ENCODE measurements at places on chromosomes 5 and 9.

- DNase-seq: no peak
These were observed 114.6 kb downstream of the GABRB2 start for GRCh38 chr5:161431963-161432362.

- DNase-seq: no peak
These were observed 319.2 kb upstream of the MPDZ start for GRCh38 chr9:13598738-13599137.

DNA sequence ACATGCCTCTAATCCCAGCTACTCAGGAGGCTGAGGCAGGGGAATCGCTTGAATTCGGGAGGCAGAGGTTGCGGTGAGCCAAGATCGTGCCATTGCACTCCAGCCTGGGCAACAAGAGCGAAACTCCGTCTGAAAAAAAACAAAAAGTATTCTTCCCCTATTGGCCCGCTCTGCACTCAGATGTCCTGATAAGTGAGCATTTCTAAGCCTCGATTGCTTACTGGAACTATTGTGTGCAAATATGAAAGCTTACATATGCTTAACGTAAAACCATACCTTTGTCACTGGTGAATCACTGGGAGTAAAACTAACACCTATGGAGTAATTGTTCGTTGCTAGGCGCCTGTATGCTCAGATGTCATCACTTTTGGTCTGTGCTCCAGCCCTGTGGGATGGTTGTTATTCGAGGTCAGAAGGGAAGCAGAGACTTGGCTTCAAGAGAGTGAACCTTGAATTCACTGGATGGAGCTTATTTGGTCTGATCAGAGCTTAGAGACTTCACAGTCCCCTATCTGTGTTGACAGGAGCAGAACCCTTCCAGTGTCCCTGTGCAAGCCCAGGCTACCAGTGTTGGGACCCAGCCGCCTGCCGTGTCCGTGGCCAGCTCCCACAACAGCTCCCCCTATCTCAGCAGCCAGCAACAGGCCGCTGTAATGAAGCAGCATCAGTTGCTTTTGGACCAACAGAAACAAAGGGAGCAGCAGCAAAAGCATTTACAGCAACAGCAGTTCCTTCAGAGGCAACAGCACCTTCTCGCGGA is 25.3 kb upstream of the LTC4S start:
- DNase-seq: no peak

DNA sequence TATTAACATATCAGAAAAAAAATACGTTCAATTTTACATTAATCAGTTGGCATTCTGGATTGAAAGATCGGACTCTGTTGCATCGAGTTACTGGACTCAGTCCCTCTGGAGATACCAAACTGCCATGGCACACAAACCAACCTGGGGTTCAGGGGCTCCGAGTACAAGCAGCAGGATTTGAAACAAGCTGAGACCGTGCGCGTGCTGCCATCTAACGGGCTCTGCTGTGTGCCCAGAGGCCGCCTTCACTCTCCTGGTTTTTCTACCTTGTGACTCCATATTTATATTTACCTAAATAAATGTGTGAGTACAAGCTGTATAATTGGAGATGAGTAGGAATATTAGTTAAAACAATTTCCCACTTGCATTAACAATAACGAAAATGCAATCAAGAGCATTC is 48.2 kb downstream of the ANXA1 start:
- no peak for DNase-seq

GRCh38 chr5:152116934-152117333 is 192.3 kb upstream of the GLRA1 start:
- no peak for DNase-seq

DNA sequence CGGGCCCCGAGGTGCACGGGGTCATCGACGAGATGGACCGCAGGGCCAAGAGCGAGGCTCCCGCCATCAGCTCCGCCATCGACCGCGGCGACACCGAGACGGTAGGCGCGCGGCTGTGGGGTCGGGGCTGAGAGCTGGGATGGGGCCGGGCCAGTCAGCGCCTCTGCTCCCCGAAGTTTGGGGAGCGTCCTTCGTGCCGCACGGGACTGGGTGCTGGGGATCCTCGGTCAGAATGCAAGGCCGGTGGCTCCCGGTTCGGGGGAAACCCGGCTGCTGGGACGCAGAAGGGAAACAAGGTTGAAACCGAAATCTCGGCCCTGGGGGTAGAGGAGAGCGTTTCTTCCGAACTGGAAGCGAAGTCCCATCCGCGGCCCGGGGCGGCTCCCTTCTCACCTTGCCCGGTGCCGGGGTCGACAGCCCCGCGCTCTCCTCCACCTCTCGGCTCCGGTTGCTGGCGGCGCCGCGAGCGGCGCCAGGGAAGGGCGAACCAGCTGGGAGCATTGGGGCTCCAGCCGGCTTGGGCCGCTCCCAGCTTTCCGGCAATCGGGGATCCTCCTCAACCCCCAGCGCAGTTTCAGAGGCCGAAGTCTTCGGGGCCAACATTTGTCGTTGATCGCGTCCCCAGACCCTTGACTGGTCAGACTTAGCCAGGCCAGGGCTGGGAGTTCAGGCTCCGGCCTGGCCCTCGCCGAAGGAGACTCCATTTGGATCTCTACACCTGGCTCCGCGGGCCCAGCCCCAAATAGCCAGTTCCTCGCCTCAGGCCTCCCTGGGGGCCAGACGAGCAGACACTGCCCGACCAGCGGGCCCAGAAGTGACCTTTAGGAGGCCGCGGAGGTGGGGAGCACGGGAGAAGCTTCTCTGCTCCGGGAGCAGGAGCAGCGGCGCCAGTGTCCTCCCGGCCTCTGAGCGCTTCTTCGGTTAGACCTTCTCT is 1.1 kb downstream of the LHX2 start:
- no peak for DNase-seq

DNA sequence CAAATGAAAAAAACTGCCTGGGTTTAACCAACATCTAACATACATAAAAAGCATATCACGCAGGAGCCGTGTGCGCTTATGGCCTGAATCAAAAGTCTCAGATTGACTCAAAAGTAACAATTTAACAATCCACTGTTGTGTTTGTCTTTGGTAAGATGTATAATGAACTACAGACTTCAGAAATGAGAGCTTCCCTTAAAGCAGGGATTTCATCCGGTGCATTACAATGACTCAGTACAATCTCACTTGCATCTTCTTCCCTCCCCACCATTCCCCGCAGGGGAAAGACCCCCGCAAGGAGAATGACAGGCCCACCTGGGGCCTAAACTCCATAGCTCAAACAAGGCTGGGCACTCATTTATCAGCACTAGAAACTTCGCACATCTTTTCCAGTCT is 1.4 kb downstream of the ZFR start:
- no peak for DNase-seq

GRCh38 chr5:1062761-1063568 is 48.9 kb downstream of the SLC12A7 start:
- DNase-seq: no peak

GRCh38 chr5:75677607-75678006 is 39.6 kb downstream of the POC5 start:
- DNase-seq: no peak

- no peak for DNase-seq
These were observed 35.5 kb downstream of the PALM2AKAP2 start for GRCh38 chr9:109815366-109815947.

DNA sequence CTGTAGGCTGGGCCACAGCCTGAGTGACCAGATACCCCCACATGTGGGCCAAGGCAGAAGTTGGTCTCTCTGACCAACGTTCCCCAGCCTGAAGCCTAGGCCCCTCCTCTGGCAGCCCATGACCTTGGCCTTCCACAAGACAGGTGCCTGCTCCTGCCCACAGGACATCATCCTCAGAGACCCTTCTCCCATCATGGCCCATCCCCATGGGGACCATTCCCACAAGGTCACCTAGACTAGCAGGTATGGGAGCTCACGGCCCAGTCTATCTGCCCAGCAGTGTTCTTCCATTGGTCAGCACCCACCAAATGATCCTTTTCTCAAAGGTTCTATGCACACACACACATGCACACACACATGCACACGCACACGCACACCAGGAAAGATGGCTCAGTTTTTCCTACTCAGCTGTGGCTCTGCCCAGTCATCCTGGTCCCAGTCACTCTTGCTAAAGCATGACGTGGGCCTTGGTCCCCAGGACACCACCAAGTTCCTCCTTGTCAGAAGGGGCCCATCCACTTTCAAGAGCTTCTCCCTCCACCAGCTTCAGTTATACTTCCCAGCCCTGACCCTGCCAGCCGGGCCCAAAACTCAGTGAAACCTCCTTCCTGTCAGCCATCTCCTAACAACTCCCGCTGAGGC is 65.4 kb downstream of the PAX5 start:
- no peak for DNase-seq

GRCh38 chr5:179416114-179416822 is 71.0 kb upstream of the ADAMTS2 start:
- no peak for DNase-seq

DNA sequence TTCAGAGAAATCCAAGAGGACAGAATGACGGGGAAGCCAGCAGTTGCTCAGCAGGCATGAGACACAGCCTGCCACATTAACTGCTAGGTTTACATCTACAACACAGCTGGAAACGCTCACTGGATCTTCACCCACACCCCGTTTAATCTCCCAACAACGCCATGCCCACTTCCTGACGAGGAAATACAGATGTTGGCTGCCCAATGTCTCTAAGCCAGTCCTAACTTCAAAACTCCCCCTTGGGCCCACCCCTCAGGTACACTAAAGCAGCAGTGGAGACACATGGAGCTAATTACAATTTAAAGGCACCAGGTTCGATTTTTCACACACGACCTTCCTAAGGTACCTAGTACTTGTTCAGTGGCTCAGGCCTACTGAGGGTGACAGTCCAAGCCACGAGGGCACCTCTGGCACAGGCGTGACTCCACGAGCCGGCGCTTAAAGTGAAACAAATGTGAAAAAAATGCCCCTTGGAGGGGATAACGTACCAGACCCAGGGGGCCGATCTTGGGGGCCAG is 904 bp downstream of the RPL12 start:
- DNase-seq: no peak

GRCh38 chr5:132774896-132775295 is 2.1 kb downstream of the SEPTIN8 start:
- no peak for DNase-seq

DNA sequence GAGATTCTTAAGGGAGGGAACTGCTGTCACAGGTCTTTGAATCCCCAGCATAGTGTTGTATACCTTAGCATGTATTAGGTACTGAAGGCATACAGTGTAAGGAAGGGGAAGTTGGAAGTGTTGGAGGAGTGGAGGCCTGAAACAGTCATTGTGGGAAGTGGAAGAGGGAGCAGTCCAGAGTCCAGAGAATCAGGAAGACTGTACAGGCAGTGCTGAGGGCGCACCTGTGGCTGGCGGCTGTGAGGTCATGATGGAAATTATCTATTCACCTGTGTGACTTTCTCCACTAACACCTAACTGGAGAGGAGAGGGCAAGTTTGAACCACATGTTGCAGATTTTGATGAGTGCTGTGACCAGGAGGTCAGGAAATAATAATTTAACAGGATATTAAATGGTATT is 119.7 kb upstream of the NIPBL start:
- DNase-seq: no peak

GRCh38 chr5:12284604-12285003 is 380.4 kb upstream of the CTNND2 start:
- DNase-seq: no peak

All from AML-193 (cell line).